ENCODE measurements at places on chromosomes 7 and 10. TPM values are rescaled to one million over a fixed set of nuclear protein-coding genes. Genes with fewer than 3 reads are reported as not detected.

DNA sequence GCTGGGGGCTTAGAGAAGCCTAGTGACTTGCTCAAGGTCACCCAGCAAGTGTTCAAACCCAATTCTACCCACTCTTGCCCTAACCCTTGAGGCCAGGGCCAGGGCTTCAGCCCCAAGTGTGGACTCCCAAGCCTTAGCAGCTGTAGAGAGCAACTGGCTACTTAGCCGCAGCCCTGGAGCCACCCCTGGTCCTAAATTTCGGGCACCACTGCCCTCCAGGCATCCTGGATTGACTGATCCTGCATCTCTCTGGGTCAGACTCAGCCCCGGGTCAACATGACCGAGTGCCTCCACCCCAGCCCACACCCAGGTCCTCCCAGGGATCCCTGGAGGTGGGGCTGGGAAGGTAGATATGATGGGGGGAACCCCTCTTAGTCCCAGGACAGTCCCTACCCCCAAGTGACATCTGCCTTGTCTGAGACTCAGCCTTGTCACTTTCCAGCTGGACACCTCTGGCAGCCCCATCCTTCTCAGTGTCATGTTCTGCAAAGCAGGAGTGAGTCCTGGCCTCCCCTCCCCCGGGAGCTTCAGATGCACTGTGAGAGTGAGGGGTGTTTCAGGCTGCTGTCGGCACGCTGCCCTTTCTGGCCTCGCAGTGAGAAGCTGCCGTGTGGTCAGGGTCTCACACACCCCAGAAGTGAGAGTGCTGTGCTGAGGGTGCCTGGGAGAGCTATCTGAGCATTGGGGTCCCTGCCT, 89.8 kb downstream of the ZMIZ1 start:
- no peak for DNase-seq

GRCh38 chr10:75234683-75235374, 928 bp downstream of the COMTD1 start:
- DNase-seq = no peak

DNA sequence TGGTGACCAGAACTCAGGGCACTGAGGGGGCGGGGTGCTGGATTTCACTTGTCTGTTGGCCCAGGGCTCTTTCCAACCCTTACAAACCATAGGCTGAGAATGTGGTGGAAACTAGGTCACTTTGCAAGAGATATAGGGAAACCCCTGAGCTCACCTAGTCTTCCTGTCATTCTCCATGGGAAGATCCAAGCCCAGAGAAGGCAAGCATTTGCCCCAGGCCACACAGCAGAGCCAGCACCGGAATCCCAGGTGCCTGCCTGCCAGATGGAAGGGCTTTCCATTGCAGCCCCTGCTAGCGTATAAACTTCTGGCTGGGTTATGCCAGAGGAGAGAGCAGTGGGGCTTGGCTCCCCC, 427 bp downstream of the PYROXD2 start:
- no peak for DNase-seq

DNA sequence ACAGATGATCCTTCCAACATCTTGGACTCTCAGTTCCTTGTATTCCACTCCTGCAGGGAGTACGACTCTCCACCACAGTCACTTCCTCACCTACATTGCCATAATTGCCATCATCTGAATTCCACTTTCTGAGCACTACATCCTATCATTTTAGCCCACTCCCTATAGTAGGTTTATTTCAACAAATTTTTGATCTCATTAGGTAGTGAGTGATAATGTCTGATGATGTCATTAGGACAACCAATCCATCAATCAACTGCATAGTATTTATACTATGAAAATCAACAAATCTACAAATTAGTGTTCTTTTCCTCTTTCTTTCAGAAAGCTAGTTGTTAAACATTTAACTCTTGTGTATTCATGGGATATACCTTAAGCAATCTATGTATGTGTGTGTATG, 13.7 kb upstream of the TRA2A start:
- DNase-seq = no peak

GRCh38 chr7:33639552-33640197, 265.7 kb upstream of the BMPER start:
- no peak for DNase-seq

GRCh38 chr10:114202812-114203211, 23.7 kb downstream of the TDRD1 start:
- no peak for DNase-seq

DNA sequence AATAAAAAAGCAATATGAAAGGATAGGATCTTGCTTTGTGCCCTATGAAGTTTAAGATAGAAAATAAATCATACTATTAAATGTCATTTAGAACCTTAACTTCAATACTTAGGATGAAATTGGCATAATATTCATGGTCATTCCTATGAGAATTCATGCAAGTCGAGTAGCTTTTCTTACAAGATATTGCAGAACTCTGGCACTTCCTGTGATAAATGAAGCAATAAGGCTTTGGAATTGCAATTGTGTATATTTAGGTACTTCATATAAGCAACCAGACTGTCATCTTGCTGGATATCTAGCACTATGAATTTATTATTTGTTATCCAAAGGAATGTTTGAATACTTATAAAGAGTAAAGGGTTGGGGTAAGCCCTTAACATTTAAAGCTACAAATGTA, 116.5 kb downstream of the ZNF438 start:
- no peak for DNase-seq

GRCh38 chr10:29618341-29619171, 16.2 kb downstream of the SVIL start:
- no peak for DNase-seq

- DNase-seq = no peak
Observed at GRCh38 chr10:30489346-30489745, 55.4 kb downstream of the MAP3K8 start.

Gene ZNF716
- total RNA-seq = not detected

Gene HPSE2
- not detected for total RNA-seq

Gene PRXL2A
- 4.5 TPM for total RNA-seq

Gene ARHGEF35
- 6.0 TPM for total RNA-seq
